Glomerular endothelial cell (primary cell): ENCODE measurements at places on chromosomes 1 and 21. TPM values are rescaled to one million over a fixed set of nuclear protein-coding genes. Genes with fewer than 3 reads are reported as not detected.

Gene SPRR1A
- total RNA-seq = not detected in 2 replicates

Gene TRAF3IP3
- not detected in 2 replicates for total RNA-seq

Gene ZNF669
- 5.8 and 10.3 TPM in 2 replicates for total RNA-seq

Gene MATN1
- not detected in 2 replicates for total RNA-seq

Gene RIPK4
- 1.9 and 5.7 TPM in 2 replicates for total RNA-seq

Gene BNIPL
- not detected in 2 replicates for total RNA-seq

Gene ZRANB2
- 41.7 and 43.7 TPM in 2 replicates for total RNA-seq

Gene FCGR1A
- total RNA-seq = not detected in 2 replicates

Gene FNBP1L
- total RNA-seq = 62.7 and 83.0 TPM in 2 replicates

Gene CYP4Z1
- not detected in 2 replicates for total RNA-seq

Gene NBPF4
- total RNA-seq = not detected in 2 replicates

Gene NECTIN4
- 0.76 TPM in 1 of 2 replicates, not detected in the other for total RNA-seq

Gene RNF19B
- total RNA-seq = 37.7 and 49.0 TPM in 2 replicates

Gene SLC9A1
- 64.3 and 112 TPM in 2 replicates for total RNA-seq

Gene EXTL2
- 19.2 and 20.0 TPM in 2 replicates for total RNA-seq

Gene PTPN7
- 1.2 TPM in 1 of 2 replicates, not detected in the other for total RNA-seq

Gene KCNK1
- 0.70 and 1.7 TPM in 2 replicates for total RNA-seq

Gene CHODL
- total RNA-seq = 0.06 TPM in 1 of 2 replicates, not detected in the other

Gene RHBDL2
- 0.12 TPM in 1 of 2 replicates, not detected in the other for total RNA-seq

Gene ST6GALNAC3
- 12.4 and 16.6 TPM in 2 replicates for total RNA-seq

Gene PGM1
- total RNA-seq = 29.2 and 30.8 TPM in 2 replicates

Gene CAPN9
- not detected in 2 replicates for total RNA-seq

Gene PLXNA2
- total RNA-seq = 142 and 181 TPM in 2 replicates

Gene PKP1
- 0.15 and 0.47 TPM in 2 replicates for total RNA-seq

Gene PLA2G2F
- total RNA-seq = not detected in 2 replicates

Gene CAPN2
- 277 and 310 TPM in 2 replicates for total RNA-seq

Gene PLA2G5
- 0.70 TPM in 1 of 2 replicates, not detected in the other for total RNA-seq

Gene NFASC
- total RNA-seq = 0.06 TPM in 1 of 2 replicates, not detected in the other

Gene DNALI1
- total RNA-seq = 3.8 and 4.7 TPM in 2 replicates

Gene LEMD1
- not detected in 2 replicates for total RNA-seq

Gene EVI5
- 23.7 and 28.2 TPM in 2 replicates for total RNA-seq

Gene CIART
- total RNA-seq = 2.2 and 11.4 TPM in 2 replicates

Gene LYPD8
- total RNA-seq = not detected in 2 replicates

Gene HS2ST1
- total RNA-seq = 17.6 and 18.2 TPM in 2 replicates

Gene RPS6KA1
- 13.3 and 29.9 TPM in 2 replicates for total RNA-seq

Gene UMODL1
- not detected in 2 replicates for total RNA-seq

Gene EFNA3
- total RNA-seq = 1.5 and 4.0 TPM in 2 replicates

Gene APOBEC4
- total RNA-seq = not detected in 2 replicates

Gene PEF1
- total RNA-seq = 83.4 and 97.8 TPM in 2 replicates

Gene IL23R
- total RNA-seq = not detected in 2 replicates

Gene SLC2A1
- total RNA-seq = 126 and 197 TPM in 2 replicates

Gene ERVH48-1
- total RNA-seq = not detected in 2 replicates

Gene SPRR2F
- total RNA-seq = not detected in 2 replicates

Gene MLLT11
- 25.1 and 27.6 TPM in 2 replicates for total RNA-seq

Gene SERPINC1
- 0.18 TPM in 1 of 2 replicates, not detected in the other for total RNA-seq

Gene CFHR5
- total RNA-seq = not detected in 2 replicates

Gene MORN1
- 6.6 and 7.1 TPM in 2 replicates for total RNA-seq

Gene KDM5B
- total RNA-seq = 58.6 and 96.4 TPM in 2 replicates

Gene TMPRSS2
- total RNA-seq = 0.10 TPM in 1 of 2 replicates, not detected in the other

Gene SRM
- 76.9 and 139 TPM in 2 replicates for total RNA-seq

Gene RUNX3
- total RNA-seq = 0.06 TPM in 1 of 2 replicates, not detected in the other

Gene LCE3D
- not detected in 2 replicates for total RNA-seq

Gene RIMS3
- under 0.01 and 0.15 TPM in 2 replicates for total RNA-seq

Gene SLC35F3
- total RNA-seq = 0.87 TPM in 1 of 2 replicates, not detected in the other

Gene OR2L5
- not detected in 2 replicates for total RNA-seq

Gene MFAP2
- total RNA-seq = 133 and 188 TPM in 2 replicates

Gene TCEA3
- 0.10 and 0.70 TPM in 2 replicates for total RNA-seq
